HuH-7 (cell line): ENCODE measurements at places on chromosomes 2 and 18.
A peak's percentile ranks its signal among the peaks of the same experiment; 100 is the strongest.

DNA sequence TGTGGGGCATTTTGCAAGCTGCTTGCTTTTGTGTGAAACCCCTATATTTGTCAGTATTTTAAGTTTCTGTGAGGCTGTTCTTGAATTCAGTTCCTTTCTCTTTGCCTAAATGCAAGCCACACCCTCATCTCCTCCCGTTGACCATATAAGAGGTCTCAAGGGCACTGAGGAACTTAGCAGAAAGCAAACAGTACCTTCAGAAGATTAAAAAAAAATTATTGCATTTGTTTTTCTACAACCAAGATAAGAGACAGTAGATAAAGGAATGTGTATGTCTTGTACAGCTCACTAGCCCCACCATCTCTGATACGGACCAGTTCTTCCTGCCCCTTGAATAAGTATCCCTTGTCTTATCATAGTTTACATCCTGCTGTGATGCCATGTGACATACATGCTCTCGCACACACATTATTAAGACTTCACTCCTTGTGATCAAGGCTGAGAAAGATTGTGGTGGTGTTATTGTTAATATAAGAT, 64.2 kb downstream of the NPAS2 start:
- DNase-seq = no peak

DNA sequence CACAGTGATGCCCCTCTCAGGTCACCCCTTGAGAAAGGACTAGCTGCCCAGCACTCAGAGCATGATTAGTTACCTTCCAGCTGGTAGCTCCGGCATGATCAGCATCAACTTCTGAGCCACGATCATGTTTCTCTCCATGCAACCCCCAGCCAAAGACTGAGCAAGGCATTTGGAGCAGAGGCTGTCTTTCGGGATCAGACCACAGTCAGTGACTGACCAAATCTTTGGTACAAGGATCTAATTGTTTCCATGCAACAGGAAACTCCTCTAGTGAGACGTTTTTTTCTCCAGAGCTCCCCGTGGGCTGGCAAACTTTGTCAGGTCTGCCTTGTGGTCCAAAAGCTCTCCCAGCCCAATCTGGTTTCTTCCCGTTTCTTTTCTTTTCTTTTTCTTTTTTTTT, 244.3 kb downstream of the METTL4 start:
- DNase-seq = no peak

DNA sequence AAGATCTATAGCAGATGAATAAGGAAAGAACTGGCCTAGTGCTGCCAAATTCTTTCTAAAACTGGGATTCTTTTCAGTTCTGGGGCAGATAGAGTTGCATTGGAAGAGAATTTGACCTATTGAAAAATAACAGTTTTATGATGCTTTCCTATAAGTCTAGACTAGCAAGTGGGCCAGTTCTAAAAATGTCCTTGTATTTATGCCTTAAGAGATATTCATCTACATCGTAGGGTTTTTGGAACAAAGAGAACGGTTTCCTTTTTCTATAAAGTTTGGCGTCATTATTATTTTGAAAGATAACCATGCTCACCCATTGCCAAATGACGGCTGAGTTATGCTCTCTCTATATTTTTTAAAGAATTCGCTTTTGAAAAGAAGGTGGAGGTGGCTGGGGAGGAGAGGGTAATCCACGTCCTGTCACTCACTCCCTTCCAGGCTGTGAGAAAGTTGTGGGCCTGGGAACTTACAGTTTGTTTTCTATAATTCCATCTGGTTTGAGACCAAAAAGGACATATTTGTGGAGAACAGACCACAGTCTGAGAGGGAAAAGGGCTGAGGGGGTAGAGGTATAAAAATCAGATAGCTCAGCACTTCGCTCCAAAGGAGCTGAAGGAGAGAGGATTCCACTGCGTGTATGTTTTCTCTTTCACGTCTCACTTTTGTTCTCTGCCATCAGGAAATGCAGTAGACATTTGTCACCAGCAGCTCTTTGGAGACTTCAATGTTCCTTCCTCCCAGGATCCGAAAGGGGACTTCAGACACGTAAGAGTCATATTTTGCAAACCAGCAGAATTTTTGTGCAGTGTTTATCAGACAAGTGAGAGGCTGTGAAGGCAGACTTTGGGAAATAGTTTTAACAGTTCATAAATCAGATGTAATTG, 281.9 kb upstream of the FN1 start:
- DNase-seq = no peak

GRCh38 chr18:7158216-7158615, 40.6 kb upstream of the LAMA1 start:
- no peak for DNase-seq

- DNase-seq = peak; percentile 5
Observed at GRCh38 chr2:60925994-60926740, 44.8 kb downstream of the REL start.

DNA sequence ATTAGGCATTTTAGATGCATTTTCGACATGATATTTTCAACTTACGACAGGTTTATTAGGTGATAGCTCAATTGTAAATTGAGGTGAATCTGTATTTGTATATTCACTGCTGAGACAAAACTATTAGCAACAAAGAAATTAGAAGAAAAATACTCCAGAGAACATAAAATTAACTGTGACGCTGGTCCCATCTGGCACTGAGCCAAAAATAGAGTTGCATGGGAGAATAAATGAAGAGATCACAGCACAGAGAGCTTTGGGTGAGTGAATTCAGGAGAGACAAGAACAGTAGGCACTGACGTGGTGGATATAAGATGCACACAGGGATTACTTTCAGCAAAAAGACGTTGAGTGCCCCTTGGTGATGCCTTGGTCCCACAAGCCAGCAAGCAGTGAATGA, 306.2 kb upstream of the RAB6C start:
- DNase-seq = no peak

DNA sequence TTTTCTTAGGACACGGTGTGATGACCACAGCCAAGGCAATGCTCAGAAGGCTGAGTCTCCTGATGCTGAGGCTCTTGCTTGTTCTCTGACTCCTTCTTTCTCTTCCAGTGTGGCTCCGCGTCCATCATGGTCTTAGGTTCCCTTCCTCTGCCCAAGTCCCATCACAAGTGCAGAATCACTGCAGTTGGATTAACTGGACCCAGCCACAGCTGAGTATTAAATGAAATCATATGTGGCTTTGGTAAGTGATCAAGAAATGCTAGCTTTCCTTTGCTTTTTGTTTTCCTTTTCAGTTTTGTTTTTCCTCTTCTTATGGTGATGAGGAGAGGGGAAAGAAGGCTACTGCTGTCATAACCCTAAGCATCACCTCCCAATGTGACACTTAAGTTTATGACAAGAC, 375.8 kb downstream of the INSIG2 start:
- no peak for DNase-seq

DNA sequence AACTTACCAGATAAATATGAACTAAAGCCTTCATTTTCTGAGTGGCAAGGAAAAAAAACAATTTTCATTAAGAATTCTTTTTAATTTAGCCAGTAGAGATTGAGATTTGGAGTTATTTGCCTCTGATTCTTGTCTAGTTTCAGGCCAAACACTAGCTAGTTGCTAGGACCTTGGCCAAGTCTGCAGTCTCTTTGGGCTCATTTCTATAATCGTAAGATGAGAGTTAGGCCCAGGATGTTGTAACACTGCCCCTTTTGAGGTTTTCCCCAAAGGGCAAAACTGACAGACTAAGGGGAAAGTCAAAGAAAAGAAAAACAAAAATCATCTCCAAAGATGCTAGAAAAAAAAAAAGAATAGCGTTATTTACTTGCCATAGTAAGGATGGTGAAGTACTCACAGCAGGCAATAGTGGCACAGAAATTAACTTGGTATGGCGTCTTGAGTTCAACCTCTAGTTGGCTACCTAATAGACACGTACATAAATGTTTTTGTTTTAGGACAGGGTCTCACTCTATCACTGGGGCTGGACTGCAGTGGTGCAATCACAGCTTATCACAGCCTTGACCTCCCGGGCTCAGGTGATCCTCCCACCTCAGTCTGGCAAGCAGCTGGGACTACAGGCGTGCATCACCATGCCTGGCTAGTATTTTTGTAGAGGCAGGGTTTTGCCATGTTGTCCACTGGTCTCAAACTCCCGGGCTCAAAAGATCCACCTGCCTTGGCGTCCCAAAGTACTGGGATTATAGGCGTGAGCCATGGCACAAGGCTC, 23.0 kb upstream of the ADAM17 start:
- DNase-seq = no peak

- DNase-seq = no peak
Observed at GRCh38 chr2:29224693-29225551, 109.7 kb downstream of the CLIP4 start.
